ENCODE measurements at places on chromosomes 4 and X.

- DNase-seq: peak; percentile 77
Measured at GRCh38 chr4:173169428-173170181, 994 bp downstream of the GALNT7 start.

GRCh38 chr4:128847082-128847724 lies 37.7 kb downstream of the JADE1 start:
- DNase-seq: no peak

DNA sequence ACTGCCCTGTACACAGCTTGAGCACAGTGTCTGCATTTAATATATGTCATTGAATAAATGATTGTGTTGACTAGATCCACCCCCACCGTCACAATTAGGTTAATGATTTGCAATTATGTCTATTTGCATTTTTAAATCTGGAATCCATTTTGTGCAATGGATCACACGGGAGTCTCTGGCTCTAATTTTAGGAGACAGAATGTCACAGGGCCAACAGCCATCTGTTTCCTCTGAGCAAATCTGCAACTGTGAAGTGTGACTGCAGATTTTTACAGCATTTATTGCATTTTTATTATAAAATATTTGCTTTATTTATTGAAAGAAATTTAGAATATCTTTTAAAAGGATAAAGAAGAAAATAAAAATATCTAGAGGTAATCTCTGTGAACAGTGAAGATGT lies 316.8 kb downstream of the HS3ST1 start:
- no peak for DNase-seq

- DNase-seq: peak; percentile 79
Measured at GRCh38 chr4:115323106-115323707, 209.8 kb upstream of the NDST4 start.

- no peak for DNase-seq
Measured at GRCh38 chr4:134382478-134383227, 181.1 kb upstream of the PABPC4L start.

DNA sequence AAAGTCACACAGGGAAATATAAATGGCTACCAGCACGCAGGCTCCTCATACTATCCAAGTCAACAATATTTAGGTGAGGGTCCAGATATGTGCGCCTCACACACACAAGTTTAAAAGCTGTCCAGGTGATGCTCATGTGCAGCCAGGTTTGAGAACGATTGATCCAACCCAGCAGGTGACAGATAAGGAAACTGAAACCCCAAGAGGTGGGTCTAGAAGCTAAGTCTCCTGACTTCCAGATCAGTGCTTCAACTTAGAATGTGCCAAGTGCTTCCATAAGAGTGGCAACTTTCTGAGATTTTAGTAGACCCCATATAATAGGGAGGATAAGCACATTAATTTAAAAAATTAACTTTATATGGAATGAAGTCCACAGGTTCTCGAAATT lies 54.4 kb upstream of the NAP1L5 start:
- no peak for DNase-seq

GRCh38 chrX:144293229-144293628 lies 409.4 kb downstream of the UBE2NL start:
- DNase-seq: no peak

GRCh38 chr4:107131295-107131694 lies 95.2 kb upstream of the DKK2 start:
- DNase-seq: no peak

GRCh38 chr4:149980941-149981340 lies 97.3 kb upstream of the DCLK2 start:
- peak; percentile 18 for DNase-seq

GRCh38 chr4:74755486-74755885 lies 38.8 kb downstream of the BTC start:
- DNase-seq: no peak

Data from NCI-H146 (cell line).